ENCODE measurements at places on chromosomes 4 and X. TPM values are rescaled to one million over a fixed set of nuclear protein-coding genes. Genes with fewer than 3 reads are reported as not detected.

GRCh38 chrX:153744210-153745066 lies 19.6 kb upstream of the PLXNB3 start:
- DNase-seq: no peak

GRCh38 chrX:31165241-31166035 lies 93.6 kb upstream of the FTHL17 start:
- no peak for DNase-seq

DNA sequence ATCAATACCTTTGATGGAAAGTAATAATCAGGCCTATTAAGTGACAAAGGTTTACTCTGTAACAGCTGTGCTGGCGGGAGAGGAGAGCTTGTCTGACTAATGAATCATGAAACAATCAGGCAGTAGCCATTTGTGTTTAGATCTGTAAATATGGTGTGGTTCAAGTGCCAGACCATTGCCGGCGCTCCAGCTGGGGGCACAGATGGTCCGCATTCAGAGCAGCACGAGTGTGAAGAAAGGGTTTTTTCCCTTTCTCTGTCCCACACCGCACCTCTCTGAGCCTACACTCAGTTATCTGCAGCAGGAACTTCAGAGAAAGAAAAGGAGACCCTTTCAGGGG lies 111.3 kb upstream of the PAQR3 start:
- DNase-seq: no peak

- no peak for DNase-seq
Measured at GRCh38 chr4:163109967-163110366, 56.7 kb downstream of the NAF1 start.

TBX22 gene
- total RNA-seq: not detected

GRCh38 chrX:110171442-110171841 lies 146.4 kb downstream of the AMMECR1 start:
- DNase-seq: no peak

GRCh38 chr4:117560329-117560728 lies 474.0 kb upstream of the NDST3 start:
- DNase-seq: no peak

- DNase-seq: peak; percentile 40
Measured at GRCh38 chrX:38804682-38805431, 3.6 kb downstream of the MID1IP1 start.

GRCh38 chr4:94351319-94351718 lies 8.7 kb upstream of the HPGDS start:
- no peak for DNase-seq

FAT1 gene
- total RNA-seq: not detected

DNAAF6 gene
- not detected for total RNA-seq

NFXL1 gene
- total RNA-seq: 14.5 TPM

GRCh38 chrX:153598541-153599191 lies at the start of gene CCNQ:
Gene CCNQ (minus strand): TSS chrX:153599139. CDS start chrX:153599073, 66 bp downstream.
- peak; percentile 23 for DNase-seq

DNA sequence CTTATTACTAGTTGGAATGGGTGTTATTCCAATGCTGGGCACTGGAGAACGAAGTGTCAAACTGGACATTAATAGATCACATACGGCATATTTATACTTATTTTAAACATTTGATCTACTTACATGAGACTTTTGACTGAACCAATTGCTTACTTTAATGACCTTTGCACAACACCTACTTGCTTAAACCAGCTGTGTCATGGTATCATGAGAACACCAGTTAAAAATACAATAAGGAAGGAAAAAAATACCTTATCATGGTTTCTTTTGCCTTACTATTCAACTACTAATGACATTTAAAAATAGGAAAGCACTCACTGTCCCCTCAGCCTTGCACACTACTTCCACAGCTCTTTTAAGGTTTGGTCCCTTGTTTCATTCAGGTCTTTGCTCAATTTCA lies 146.9 kb downstream of the FAM13A start:
- DNase-seq: no peak

GRCh38 chr4:38237139-38237538 lies 276.9 kb downstream of the PTTG2 start:
- DNase-seq: no peak

ZMAT1 gene
- total RNA-seq: 3.3 TPM

RBMX2 gene
- 25.4 TPM for total RNA-seq

GRCh38 chr4:101256222-101256621 lies 91.1 kb downstream of the PPP3CA start:
- DNase-seq: no peak

DNA sequence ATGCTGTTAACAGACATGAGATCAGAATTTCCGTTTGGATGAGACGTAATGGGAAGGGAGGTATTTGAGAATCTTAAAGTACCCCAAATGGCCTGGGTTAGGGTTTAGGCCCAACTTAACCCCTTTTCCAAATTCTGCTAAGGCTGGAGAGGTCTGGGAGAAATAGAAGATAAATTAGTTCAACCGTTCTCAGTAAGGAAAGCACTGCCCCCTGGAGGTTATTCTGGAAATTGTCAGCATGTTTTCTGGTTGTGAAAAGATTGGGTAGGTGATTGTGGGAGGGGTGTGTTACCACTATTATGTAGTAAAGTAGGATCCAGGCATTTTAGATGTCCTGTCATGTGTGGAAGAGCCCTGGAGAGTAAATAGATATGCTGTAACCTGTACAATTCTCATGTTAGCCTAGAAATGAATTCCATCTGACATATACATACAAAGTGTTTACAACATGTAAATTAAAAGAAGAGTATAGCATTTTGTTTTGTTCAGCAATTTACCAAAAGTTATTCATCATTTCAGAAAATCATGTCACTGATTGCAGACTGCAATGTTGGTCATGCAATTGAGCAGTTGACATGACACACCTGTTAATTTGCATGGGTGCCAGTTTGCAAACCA lies 26.8 kb upstream of the GRXCR1 start:
- DNase-seq: peak; percentile 69

GRCh38 chrX:130625386-130625785 lies 223.6 kb downstream of the RBMX2 start:
- no peak for DNase-seq

NAP1L2 gene
- total RNA-seq: 1.4 TPM

DNA sequence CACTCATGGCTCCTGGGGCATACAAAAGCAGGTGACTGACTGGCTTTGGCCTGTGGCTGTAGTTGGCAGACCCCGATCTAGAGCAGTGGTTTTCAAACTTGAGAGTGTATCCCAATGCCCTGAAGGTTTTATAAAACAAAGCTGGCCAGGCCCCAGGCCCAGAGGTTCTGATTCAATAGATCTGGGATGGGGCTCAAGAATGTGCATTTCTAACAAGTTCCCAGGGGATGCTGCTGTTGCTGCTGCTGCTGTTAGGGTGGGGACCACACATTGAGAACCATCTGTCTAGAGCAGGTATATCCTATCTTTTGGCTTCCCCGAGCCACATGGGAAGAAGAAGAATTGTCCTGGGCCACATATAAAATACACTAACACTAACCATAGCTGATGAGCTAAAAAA lies 7.3 kb downstream of the AIFM1 start:
- DNase-seq: no peak

DNA sequence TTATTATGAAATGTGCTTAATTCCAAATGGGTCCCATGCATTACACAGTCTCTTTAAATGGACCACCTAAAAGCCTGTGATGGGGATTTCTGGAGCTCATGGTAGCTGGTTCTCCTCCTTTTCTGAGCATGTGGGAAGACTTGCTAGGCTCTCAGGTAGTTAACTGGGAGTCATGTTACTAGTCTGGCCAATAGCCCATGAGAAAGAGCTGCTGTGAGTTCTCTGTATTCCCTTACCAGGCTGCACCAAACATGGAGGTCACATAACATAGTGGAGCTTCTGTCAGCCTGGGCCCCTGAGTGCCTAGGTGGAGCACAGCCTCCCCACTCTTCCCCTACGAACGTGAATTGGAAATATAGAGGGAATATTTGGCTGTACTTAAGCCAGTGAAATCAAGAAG lies 198.4 kb downstream of the MAML3 start:
- no peak for DNase-seq

IGSF1 gene
- not detected for total RNA-seq

INTS6L gene
- total RNA-seq: 19.9 TPM

DNA sequence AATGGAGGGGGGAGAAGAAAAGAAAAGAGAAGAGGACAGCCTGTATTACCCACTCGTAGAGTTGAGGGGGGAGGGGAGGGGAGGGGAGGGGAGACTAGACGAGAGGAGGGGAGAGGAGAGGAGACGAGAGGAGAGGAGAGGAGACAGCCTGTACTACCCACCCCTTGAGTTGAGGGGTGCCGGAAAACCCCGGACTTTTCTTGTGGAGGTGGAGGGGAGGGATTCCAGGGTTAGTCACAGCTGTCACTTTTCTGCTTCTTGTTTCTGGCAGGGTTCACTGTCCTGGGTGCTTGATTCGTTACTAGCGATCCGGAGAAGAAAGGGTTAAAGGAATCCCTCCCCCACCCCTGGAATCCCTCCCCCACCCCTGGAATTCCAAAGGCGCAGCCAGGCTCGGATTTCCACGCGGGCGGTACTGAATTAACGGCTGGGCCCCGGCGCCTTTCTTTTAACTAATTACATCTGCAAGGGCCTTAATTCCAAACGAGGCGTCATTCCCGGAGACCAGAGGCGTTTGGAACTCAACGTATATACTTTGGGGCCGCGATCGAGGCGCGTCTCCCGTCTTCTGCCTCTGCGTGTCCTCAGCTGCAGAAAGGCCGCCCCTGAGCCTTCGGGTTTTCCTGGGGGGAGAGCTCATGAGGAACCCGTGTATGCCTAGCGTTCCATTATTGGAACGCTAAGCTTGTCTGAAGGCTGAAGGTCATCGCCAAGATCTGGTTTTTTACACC lies 20.1 kb upstream of the CSF2RA start:
- DNase-seq: peak; percentile 58

DNA sequence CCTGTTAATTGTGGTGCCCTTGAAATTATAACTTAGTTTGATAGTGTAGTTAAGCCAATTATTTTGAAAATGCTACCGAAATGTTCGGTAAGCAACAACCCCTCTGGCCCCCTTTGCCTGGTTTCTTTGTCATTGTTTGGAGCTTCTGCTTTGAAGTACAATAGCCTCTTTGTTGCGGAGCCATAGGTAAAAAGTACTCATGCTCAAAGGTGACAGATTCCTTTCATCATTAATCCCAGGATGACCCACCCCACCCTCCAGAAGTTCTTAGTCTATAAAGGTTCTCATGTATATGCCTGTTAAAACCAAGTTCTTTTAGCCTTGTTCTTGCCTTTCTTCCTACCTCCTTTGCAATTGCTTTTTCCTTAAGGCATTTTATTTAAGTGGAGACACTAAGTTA lies 42.4 kb upstream of the SMARCAD1 start:
- DNase-seq: no peak

GRCh38 chrX:132737743-132738142 lies 220.7 kb downstream of the HS6ST2 start:
- DNase-seq: peak; percentile 79

DNA sequence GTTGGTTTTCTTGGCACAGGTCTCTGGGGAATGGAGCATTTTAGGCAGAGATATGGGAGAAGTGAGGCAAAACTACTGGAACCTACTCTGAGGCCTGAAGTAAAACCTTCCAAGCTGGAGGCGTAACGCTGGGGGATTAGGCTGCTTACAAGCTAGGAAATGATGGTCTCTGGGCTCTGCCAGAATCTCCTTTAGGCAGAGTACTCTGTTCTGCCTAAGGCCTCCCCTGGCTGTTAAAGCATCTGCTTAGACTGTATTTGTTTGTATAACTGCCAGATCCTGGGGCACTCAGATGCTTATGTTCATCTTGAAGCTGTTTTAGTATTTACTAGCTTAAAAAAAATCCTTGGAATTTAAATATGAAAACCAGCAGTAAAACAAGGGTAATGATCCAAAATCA lies 822.2 kb downstream of the RPA4 start:
- no peak for DNase-seq

- DNase-seq: no peak
Measured at GRCh38 chr4:166277401-166277800, 404.4 kb downstream of the TLL1 start.

- no peak for DNase-seq
Measured at GRCh38 chr4:100981447-100982204, 365.7 kb downstream of the PPP3CA start.

PROM1 gene
- 0.22 TPM for total RNA-seq

TCP11X2 gene
- total RNA-seq: not detected

- DNase-seq: no peak
Measured at GRCh38 chr4:24053934-24054333, 164.1 kb upstream of the PPARGC1A start.

DNA sequence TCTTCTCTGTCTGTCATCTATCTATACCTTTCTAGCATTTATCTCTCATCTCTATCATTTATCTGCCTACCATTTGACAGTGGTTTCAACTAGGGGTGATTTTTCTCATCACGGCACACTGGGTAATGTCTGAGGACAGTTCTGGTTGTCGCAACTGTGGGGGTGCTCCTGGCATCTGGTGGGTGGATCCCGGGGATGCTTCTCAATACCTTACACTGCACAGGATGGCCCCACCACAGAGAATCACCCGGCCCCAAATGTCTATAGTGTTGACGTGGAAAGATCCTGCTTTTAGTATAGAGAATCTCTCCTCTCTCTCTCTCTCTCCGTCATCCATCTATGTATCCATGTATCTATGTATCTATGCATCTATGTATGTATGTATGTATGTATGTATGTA lies 7.2 kb downstream of the P2RY8 start:
- DNase-seq: no peak

CSAG2 gene
- not detected for total RNA-seq

DNA sequence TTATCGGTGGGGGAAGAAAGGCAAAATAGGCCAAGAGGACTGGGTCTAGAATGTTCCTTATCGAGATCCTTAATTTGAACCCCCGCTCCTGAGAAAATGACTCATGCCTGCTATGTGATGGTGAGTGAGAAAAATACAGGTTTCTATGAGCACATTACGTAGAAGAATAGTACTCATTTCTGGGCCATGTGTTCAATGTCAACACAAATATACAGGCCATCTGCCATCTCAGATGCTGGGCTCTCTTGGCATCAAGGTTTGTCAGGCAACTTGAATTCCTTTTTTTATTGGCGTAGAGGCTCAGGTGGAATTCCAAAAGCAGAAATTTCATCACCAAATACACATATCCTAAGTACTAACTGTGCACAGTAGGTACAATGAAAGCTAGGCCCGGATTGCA lies 81.4 kb upstream of the TRIM2 start:
- no peak for DNase-seq

CT45A2 gene
- total RNA-seq: not detected

- DNase-seq: no peak
Measured at GRCh38 chr4:159770401-159770800, 667.5 kb downstream of the RAPGEF2 start.

RHOXF2 gene
- not detected for total RNA-seq

GPC3 gene
- total RNA-seq: 0.63 TPM

Data from activated CD8-positive, alpha-beta T cell treated with anti-CD3 and anti-CD28 coated beads for 36 hours (primary cell).